ENCODE measurements at places on chromosomes 5 and 9. TPM values are rescaled to one million over a fixed set of nuclear protein-coding genes. Genes with fewer than 3 reads are reported as not detected.
A peak's percentile ranks its signal among the peaks of the same experiment; 100 is the strongest.

CARTPT gene
- total RNA-seq = not detected

- DNase-seq = no peak
These were observed 123.7 kb downstream of the EDIL3 start for GRCh38 chr5:84260939-84261338.

DNA sequence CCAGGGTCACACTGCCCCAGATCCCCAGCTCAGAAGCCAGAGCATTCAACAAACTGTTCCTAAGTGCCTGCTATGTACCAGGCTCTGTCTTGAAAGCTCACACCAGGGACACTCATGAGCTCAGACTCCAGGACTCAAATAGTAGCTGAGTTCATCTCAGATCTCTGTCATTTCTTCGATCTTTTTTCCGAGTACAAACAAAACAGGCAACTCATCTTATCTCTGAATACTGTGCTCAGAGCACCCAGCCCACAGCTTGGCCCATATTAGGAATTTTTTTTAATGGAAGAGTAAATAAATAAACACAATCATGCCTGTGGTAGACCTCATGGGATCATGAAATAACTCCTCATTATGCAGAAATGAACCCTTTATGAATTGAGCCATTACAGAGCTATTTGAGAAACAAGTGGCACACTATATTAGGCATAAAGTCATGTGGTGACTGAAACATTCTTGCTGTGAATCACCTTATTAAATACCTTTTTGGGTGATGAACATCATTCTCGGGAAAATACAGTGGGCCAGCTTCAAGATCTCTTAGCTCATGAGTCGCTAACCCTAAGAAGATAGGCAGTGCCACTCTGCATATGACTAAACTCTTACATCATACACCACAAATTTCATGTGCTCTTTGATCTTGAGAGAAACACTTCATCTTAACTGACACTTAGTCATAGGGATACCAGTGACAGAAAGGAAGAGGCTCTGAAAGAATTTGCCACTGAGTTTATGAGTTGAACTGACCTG, 9.9 kb downstream of the SH3RF2 start:
- peak; percentile 91 for DNase-seq

GRCh38 chr9:108835831-108836230, 20.0 kb downstream of the ACTL7B start:
- DNase-seq = no peak

DNA sequence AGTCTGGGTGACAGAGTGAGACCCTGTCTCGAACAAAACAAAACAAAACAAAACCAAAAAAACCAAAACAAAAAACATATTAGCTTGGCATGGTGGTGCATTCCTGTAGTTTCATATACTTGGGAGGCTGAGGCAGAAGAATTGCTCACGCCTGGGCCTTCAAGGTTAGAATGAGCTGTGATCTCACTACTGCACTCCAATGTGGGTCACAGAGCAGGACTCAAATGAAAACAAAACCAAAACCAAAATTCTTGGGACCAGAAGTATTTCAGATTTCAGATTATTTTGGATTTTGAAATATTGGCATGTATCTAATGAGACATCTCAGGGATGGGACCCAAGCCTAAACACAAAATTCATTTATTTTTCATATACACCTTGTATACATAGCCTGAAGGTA, 80.2 kb downstream of the TMC1 start:
- no peak for DNase-seq

DNA sequence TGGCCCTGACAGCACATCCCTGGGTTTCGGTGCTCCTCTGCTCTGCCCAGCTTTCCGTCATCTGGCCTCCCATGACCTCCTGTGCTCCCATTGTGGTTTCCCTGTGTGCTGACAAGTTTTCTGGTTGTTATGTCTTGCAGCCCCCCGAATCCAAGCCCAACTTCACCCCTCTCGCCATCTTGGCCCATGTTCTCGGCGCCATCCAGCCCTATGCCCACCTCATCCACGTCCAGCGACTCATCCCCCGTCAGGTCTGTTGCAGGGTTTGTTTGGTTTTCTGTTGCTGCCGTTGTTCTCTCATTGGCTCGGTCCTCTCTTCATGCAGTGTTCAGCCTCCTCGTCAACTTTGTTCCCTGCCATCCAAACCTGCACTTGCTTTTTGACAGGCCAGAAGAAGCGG, 196.4 kb downstream of the NR3C1 start:
- no peak for DNase-seq

GRCh38 chr5:113042491-113043243, 66.1 kb downstream of the DCP2 start:
- DNase-seq = no peak

- DNase-seq = no peak
These were observed 506.5 kb downstream of the DMAC1 start for GRCh38 chr9:7293091-7293490.

RNF183 gene
- not detected for total RNA-seq

DNA sequence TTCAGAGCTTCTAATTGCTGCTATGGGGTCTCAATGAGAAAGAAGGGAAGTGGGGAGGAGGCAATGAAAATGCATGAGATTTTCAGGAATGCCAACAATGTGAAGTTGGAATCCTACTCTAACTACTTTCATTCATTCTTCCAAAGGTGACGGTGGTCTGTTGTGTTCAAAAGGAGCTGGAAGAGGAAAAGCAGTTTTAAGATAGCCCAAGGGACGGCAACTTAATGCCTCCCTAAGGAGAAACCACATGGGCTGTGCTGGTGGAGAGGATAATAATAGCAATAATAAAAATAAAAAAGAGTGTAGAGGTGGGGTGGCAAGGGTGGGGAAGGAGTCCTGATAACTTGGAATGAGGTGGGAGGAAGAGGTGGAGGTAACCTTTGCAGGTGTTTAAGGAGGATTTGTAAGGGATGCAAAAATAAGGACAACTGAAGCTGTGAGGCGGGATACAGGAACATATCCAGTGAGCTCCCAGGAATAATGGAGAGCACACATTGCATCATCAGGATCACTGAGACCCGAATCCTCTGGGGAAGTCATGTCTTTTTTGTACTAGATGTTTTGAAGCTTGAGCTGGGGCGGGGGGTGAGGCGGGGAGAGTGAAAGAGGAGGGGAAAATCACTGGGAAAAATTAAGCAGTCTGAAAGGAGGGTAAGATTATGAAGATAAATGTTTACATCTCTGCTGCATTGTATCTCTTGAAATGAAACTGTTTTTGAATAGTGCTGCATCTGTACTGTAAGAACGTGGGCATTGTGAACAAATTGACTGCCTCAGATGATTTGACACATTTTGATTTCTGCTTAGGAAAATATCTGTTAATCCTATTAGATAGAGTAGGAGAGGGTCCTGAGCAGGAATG, 120.1 kb upstream of the TMEM161B start:
- no peak for DNase-seq

- no peak for DNase-seq
These were observed 12.2 kb downstream of the IRF1 start for GRCh38 chr5:132478366-132478871.

- no peak for DNase-seq
These were observed 1.7 kb downstream of the UBE2QL1 start for GRCh38 chr5:6450319-6450833.

DNA sequence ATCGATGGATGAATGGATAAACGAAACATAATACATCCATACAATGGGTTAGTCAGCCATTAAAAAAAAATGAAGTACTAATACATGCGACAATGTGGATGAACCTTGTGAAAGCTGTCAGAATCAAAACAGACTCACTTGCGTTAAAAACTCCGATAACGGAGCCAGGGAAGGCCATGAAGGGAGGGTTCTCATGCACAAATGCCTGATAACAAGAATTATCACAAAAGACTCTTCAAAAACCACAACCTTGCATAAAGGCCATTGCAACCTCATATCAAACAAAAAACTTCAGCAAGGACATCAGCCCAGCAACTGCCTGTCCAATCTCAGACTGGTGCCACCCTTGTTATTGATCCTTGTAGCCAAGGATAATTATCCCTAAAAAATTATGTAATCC, 13.7 kb downstream of the ERMP1 start:
- no peak for DNase-seq

- DNase-seq = no peak
These were observed 251.7 kb upstream of the ACTBL2 start for GRCh38 chr5:57734296-57734695.

- no peak for DNase-seq
These were observed 427.1 kb downstream of the PRELID2 start for GRCh38 chr5:145408048-145408341.

Data from HFFc6 (cell line).